ENCODE measurements at places on chromosomes 6 and 20.

GRCh38 chr6:140729521-140729920 lies 1355.1 kb upstream of the CITED2 start:
- no peak for DNase-seq

- no peak for DNase-seq
Observed at GRCh38 chr20:38871560-38871953, 54.7 kb upstream of the FAM83D start.

- DNase-seq: no peak
Observed at GRCh38 chr6:96789871-96790270, 47.4 kb downstream of the GPR63 start.

GRCh38 chr6:119310486-119311036 lies 39.0 kb downstream of the MAN1A1 start:
- DNase-seq: no peak

- no peak for DNase-seq
Observed at GRCh38 chr20:6940048-6940447, 172.6 kb downstream of the BMP2 start.

DNA sequence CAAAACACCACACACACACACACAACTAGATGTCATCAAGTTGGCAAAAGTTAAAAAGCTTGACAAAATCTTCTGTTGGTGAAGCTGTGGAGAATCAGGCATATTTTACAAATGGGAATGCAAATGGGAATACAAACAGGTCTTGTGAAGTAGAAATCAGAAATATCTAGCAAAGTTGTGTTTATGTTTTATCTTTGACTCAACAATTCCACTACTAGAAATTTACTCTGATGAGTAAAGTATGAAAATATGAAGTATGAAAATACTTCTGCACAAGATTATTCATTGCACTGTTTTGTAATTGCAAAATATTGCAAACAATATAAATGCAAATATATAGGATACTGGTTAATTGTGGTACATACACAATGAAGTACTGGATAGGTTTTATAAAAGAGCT lies 1166.0 kb upstream of the GJE1 start:
- no peak for DNase-seq

DNA sequence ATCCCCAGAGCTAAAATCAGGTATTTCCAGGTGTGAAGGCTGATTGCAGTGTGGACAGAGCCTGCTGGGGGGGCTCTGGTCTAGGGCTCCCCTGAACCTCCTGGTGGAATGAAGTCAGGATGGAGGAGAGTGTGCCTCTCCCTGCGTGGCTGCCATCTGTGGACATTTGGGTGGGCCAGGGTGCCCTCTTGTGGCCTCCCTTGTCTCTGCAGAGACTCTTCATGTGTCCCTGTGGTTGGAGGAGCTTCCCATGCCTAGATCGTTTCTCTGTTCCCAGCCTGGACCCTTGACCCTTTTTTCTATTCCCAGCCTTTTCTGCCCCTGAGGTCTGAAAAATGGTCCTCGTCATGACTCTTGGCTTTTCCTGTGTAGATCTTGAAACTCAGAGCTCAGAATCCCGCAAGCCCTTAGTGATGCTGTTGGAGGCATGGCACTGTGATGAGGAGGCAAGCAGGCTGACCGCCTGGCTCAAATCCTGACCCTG lies 9.9 kb upstream of the PSMF1 start:
- peak; percentile 50 for DNase-seq

Data from CD4-positive, alpha-beta T cell treated with Interleukin-12 subunit alpha and Interleukin-12 subunit beta, for 1 hour (primary cell).